Activated CD4-positive, alpha-beta T cell treated with anti-CD3 and anti-CD28 coated beads for 36 hours (primary cell): ENCODE measurements at places on chromosomes 2 and 18.

DNA sequence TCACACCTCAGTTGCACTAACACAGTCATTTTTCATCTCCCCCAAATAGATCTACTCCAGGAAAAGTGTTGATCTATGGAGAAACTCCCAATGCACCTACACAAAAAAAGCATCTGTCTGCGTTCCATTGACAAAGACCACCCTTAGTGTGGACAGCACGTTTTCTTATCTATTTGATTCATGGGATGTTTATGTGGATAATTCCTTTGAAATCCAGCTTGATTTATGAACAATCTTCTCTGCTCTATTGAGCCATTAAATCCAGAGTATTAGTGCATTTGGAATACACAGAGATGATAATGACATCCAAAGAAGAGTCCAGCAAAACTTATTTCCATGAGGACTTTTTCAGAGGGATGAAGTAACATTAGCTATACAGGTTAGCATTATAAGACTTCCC lies 1221.9 kb upstream of the NXPH2 start:
- no peak for DNase-seq
- no peaks in the 10 kb centered on the region for H3K27me3 ChIP-seq
- H3K4me1 ChIP-seq = no peaks in the 10 kb centered on the region
- H3K27ac ChIP-seq = no peak overlapping the region
- no peak overlapping the region for H3K4me3 ChIP-seq
- H3K36me3 ChIP-seq = no peaks in the 10 kb centered on the region

DNA sequence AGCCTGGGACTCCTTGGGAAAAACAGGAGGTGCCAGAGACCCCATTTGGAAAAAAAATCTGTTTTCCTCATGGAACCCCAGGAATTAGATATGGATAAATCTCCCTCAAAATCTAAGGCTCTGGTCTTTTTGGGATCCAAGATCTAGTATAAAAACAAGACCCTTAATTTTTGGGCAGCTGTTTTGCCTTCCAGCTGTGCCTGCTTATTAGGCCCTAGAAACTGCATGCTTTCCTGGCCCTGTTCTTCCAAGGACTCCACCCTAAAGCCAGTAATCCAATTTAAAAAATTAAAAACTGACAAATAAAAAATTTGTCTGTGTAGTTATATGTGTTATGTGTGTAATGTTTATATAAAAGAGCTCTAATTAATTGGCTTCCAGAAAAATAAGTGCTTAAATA lies 274.6 kb downstream of the STK39 start:
- DNase-seq = no peak
- H3K27ac ChIP-seq = no peak overlapping the region
- no peaks in the 10 kb centered on the region for H3K4me1 ChIP-seq
- H3K36me3 ChIP-seq = peaks cover 47% of the 10 kb centered on the region

GRCh38 chr2:180057706-180058412 lies 50.8 kb upstream of the CWC22 start:
- no peak overlapping the region for H3K27ac ChIP-seq
- peaks cover 1% of the 10 kb centered on the region for H3K27me3 ChIP-seq
- DNase-seq = no peak
- no peaks in the 10 kb centered on the region for H3K36me3 ChIP-seq

GRCh38 chr2:177733-178132 lies 86.1 kb downstream of the SH3YL1 start:
- no peaks in the 10 kb centered on the region for H3K27me3 ChIP-seq
- peaks cover 36% of the 10 kb centered on the region for H3K4me1 ChIP-seq
- no peak overlapping the region for H3K27ac ChIP-seq
- no peak overlapping the region for H3K4me3 ChIP-seq

DNA sequence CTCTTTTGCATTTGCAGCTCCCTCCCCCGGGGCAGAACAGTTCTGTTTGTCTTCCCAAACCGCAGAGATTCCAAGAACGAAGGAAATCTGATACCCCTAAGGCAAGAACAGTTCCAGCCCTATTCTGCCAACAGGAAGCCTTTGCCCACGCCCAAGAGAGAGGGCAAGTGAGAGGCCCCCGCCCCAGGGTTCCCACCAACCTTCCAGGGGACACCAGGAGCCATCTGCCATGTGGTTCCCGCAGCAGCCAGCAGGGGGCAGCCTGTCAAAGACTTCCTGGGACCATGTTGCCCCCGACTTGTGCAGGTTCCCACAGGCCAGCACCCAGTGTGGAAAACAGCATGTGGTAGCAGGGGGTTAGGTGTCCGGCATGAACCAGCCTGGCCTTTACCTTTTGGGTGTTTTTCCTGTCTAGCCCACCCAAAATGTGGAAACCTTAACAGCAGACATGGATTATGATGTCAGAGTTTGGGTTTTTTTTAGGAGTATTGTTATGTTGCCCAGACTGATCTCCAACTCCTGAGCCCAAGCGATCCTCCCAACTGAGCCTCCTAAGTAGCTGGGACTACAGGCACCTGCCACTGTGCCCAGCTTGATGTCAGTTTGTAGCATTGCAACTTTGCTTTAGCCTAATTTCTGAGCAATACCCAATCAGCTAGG lies 21.7 kb upstream of the EFHD1 start:
- H3K4me1 ChIP-seq = no peaks in the 10 kb centered on the region
- no peaks in the 10 kb centered on the region for H3K27me3 ChIP-seq
- H3K27ac ChIP-seq = no peak overlapping the region

GRCh38 chr18:5195656-5196055 lies 1.4 kb downstream of the AKAIN1 start:
- H3K27me3 ChIP-seq = peaks cover 47% of the 10 kb centered on the region
- peaks cover 3% of the 10 kb centered on the region for H3K36me3 ChIP-seq
- no peak overlapping the region for H3K4me3 ChIP-seq
- peaks cover 15% of the 10 kb centered on the region for H3K4me1 ChIP-seq
- DNase-seq = no peak

DNA sequence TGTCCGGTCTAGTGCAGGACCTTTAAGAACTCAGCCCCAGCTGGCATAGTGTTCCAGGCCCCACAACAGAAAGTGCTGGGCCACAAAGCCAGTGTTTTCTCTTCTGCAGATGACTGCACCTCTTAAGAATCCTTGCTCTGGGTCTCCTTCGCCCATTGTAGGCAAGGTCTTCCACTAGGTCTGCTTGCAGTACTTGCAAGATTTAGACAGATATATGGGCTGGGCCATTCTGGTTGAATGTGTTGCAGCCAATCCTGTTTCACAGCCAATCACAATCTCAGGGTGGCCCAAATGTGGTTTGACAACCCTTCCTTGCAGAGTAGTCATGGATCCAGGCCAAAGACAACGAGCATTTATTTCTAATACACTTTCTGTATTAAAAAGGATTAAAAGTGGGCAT lies 13.1 kb upstream of the PIEZO2 start:
- no peak overlapping the region for H3K27ac ChIP-seq
- no peak for DNase-seq
- no peak overlapping the region for H3K4me3 ChIP-seq
- no peaks in the 10 kb centered on the region for H3K36me3 ChIP-seq
- H3K27me3 ChIP-seq = peaks cover 2% of the 10 kb centered on the region
- H3K4me1 ChIP-seq = no peaks in the 10 kb centered on the region
